ENCODE measurements at places on chromosomes 11 and 22.

DNA sequence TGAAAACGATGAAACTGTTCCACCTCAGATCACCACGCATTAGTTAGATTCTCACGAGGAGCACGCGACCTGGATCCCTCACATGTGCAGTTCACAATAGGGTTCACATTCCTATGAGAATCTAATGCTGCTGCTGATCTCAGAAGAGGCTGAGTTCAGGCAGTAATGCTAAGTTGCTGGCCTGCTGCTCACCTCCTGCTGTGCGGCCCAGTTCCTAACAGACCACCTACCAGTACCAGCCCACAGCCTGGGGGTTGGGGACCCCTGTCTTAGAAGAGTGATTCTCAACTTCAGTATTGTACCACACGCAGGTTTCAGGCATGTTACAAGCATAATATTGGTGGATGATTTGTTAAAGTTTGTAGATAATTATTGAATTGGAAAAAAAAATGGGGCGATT, 182.7 kb downstream of the BLID start:
- DNase-seq: no peak

DNA sequence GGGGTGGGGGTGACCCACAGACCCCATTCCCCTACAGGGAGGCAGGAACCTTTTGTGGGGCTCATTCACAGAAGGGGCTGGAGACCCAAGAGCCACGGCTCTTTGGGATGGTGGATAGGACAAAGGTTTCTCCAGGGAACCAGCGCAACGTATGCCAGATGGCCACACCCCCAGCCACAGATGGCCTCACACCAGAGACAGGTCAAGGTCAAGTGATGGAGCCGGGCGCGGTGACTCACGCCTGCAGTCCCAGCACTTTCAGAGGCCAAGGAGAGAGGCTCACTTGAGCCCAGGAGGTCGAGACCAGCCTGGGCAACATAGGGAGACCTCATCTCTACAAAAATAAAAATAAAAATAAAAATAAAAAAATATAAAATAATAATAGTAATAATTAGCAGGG, 17.1 kb upstream of the BRSK2 start:
- no peak for DNase-seq

- DNase-seq: no peak
These were observed 18.2 kb downstream of the C11orf91 start for GRCh38 chr11:33682446-33682845.

DNA sequence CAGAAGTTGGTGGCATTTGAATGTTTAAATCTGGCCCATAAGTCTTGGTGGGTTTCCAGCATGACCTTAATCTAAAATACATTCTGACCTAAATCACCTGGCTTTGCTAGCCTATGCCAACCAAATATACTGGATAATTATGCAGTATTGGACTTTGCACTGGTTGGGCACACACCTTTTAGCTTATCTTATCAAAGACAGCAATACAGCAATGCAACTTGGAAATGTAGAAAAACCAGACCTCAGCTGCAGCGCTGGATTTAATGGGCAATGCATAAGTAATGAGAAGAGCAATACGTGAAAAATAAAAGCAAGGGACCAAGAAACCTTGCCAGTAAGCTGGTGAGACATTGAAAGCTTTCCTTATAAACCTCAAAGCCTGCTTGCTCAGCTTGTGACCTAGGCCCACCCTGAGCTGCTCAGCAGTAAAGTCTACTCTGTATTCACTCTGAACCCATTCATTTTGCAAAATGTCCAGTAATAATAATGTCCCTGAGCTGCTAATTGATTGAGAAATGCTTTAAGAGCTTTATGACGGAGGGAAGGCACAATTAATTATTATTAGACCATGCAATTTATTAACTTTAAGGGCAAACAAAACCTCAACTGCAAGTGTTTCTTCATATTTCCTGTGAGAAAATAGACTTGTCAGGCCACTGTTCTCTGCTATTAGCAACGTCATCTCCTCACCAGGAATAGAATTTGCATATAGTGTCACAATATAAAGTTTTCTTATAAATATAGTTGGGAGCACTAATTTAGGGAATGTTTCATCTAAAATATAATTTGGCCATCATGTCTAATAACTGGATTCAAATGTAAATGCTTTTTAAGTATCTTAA, 49.4 kb upstream of the CEP295 start:
- DNase-seq: no peak

GRCh38 chr11:77042111-77042726, 8.0 kb downstream of the B3GNT6 start:
- DNase-seq: no peak

DNA sequence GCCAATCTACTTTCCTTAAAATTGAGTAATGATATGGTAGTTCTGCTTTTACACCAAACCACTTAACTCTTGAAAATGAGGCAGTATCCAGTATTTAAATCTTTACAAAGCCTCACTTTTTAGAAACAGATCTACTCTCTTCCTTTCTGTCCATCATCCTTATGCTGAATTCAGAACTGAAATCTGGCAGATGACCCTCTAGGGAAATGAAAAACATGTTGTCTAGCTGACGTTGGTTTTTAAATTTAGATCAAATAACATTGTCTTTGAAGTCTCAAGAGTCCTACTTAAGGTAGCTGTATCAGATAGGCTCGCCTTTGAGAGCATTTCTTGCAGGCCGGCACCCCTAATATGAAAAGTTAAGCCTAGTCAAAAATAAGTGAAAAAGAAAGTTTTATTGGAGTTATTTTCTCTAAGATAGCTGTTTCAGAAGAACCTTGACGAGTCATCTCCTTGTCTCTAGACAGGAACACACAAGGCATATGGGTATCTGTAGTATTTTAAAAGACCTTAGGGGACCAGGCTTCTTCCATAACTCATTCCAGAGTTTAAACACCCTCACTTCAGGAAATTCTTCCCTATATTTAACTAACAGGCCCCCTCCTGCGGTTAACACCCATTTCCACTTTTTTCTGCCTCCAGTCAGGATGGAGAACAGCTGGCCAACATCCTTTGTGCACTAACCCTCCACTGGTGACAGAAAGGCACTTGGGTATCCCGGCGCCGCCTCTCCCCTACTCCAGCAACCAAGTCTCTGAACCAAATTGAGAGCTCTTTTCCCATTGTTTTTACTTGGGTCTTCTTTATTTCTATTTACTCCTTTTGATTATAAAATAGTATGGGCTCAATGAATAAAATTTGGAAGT, 81.2 kb downstream of the WNT11 start:
- no peak for DNase-seq

DNA sequence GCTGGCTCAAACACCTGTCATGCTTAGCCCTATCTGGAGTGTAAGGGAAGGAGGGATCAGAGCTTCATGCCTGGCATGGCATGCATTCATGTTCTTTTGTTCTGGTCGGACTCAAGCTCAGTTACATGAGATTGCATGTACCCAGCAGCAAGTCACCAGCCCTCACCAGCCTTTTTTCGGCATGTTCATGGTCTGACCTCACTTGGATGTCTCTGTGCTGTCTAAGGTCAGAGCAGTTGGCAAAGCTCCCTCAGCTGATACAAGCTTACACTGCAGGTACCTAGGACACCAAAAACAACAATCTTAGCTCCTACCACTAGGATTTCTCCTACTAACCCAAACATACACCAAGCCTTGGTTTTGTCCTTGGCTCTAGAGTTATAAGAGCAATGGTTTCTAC, 152.6 kb downstream of the BARX2 start:
- no peak for DNase-seq

GRCh38 chr11:123535401-123535800, 105.3 kb downstream of the GRAMD1B start:
- no peak for DNase-seq

DNA sequence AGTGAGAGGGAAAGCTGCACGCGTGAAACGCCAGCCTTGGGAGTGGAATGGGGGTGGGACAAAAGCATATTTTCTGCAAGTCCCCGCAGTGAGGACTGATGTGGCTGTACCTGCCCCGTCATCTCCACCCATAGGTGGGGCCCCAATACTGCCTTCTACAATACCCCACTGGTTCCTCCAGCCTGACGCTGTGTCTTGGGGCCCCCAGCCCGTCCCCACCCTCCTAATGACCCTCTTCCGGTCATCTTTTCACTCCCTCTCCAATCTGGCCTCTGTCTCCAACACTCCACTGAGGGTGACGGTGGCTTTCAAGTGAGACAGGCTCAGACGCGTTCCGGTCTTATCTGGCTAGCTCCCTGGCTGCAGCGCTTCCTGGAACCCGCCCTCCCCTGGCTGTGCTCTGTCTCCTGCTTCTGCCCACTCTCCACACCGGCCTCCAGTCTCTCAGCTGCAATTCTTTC, 104.2 kb downstream of the MICAL3 start:
- DNase-seq: peak; percentile 39

DNA sequence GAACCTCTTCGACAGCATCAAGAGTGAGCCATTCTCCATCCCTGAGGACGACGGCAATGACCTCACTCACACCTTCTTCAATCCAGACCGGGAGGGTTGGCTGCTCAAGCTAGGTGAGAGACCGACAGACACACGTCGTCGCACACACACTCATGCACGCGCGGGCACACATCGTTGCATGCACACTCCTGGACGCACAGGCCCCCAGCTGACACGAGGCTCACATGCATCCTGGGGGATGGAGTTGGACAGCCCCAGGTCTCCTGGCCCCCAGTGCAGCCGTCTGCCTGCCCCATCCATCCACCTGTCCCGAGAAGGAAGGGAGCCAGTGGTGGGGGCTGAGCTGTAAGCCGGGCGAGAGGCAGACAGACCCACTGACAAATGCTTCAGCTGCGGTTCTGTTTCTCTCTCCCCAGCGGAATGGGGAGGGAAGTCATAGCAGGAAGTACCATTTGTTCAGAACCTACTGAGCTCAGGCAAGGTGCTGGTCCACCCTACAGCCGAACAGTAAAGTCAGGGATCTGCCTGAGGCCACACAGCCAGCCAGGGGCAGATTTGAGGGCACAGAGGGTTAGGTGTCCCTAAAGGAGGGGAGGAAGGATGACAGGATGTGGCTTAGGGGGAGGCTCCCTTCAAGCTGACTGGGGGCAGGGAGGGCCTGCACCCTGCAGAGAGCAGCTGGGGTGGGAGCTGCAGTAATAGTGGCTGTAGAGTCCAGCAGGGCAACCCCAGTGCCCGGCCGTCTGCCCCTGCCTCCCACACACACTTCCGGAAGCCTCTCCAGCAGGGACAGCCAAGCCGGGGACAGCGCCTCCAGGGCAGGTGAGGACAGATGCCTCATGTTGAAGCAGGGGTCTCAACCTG, 27.1 kb downstream of the CYTH4 start:
- DNase-seq: no peak

GRCh38 chr11:114607753-114608459, 12.3 kb upstream of the NXPE4 start:
- no peak for DNase-seq

- DNase-seq: no peak
These were observed 35.3 kb downstream of the EXPH5 start for GRCh38 chr11:108558222-108558621.

DNA sequence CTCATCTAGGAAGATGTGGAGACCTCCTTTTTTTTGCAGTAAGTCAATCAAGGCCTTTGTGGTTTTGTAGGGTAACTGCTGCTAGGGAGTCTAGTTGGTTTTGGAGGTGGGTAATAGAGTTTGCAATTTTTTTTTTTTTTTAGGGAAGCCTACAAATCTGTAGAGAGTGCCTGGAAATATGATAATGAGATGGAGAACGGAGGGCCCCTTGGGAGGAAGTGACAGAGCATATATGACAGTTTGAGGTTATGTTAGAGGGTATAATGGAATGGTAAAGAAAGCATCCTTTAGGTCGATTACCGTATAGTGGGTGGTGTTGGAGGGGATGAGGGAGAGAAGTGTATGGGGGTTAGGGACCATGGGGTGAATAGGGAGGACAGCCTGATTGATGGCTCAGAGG, 98.3 kb downstream of the ELP4 start:
- no peak for DNase-seq

GRCh38 chr11:57896361-57897145, 127.1 kb upstream of the OR9Q1 start:
- DNase-seq: no peak

GRCh38 chr11:936199-936598, 10.5 kb downstream of the AP2A2 start:
- no peak for DNase-seq

- peak; percentile 81 for DNase-seq
These were observed 120.5 kb upstream of the RASSF10 start for GRCh38 chr11:12888525-12889158.

DNA sequence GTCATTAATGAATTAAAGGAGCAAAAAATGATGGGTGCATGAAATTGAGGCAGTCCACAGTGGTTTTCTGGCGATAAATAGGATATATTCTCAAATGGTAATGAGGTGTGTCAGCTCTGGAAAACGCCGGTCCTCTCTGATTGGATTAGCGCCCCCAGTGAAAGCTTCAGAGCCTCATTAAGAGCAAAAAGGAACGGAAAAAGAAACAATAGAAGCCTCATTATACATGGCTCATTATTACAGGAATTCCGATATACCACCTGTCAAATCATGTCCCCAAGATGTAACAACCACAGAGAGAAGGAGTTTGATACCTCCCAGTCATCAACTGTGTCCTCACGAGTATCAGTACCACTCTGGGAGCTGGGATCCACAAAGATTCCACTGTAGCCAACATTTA, 175.7 kb upstream of the PITPNB start:
- DNase-seq: no peak

DNA sequence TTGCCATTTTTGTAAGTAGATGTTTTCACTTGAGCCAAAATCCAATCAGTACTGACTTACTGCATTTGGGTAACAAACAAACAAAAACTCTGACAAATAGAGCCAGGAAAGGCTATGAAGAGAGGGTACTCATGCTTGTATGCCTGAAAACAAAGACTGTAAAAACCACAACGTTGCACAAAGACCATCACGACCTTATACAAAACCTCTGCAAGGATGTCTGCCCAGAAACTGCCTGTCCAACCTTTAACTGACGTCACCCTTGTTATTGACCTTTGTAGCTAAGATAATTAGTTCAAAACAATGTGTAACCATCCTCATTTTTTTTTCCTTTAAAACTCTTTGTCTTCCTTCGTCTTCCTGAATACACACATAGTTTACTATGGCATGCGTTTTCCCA, 804 bp upstream of the CREBZF start:
- DNase-seq: no peak

GRCh38 chr11:76626266-76626665, 44.3 kb downstream of the LRRC32 start:
- DNase-seq: no peak

DNA sequence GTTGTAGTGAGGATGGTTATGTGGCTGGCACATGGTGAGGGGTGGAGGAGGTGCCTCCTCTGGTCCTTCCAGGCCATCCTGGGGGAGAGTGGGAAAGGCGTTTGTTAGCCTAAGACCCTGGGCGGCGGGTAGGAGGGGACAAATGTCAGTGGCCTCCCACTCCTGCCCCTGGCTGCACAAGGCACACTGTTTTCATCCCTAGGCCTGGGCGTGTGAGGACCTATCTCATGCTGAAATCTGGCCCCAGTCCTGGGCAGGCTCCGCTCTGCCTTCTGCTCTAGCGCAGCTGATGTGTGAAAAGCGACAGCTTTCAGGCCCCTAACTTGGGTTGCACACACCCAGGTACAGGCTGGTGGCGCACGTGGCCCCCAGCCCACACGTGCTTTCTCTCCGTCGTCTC, 32.1 kb downstream of the DAGLA start:
- no peak for DNase-seq
